Glomerular endothelial cell (primary cell): ENCODE measurements at places on chromosomes 6 and 20.

GRCh38 chr20:8032499-8032898 is 12.9 kb upstream of the TMX4 start:
- DNase-seq, result no peak

DNA sequence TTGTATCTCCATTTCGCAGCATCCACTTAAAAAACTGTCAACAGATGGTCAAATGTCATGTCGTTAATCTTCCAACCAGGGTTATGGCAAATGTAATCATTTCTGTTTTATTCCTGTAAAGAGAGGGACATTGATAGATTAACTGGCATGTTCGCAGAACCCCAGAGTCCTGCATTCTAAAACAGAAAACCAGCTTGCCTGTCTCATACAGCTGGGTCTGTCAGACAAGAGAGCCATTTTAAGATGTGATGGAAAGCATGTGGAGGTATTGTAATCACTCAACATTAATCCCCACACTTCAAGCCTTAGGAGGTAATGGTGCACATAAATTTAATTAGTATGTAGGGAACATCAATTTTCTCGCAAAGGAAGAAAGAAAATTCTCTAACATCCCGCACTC is 4.4 kb downstream of the SMLR1 start:
- DNase-seq, result no peak

DNA sequence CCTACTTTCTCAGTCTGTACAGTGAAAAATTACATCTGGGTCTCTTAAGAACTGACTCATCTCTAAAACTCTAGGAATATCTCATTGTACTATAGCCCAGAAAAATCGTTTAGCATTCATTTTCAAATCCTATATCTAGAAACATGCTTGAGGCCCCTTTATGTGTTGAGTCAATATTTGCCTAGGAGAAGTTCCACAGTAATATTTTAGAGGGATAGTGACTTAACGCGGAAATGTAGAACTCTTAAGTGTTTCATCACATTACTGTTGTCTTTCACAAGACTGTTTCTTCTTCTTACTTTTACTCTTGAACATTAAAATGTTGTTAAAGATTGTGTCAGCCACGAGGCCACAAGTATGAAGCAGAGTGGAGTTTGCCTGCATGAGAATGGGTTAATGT is 23.0 kb upstream of the MYLIP start:
- no peak for DNase-seq

DNA sequence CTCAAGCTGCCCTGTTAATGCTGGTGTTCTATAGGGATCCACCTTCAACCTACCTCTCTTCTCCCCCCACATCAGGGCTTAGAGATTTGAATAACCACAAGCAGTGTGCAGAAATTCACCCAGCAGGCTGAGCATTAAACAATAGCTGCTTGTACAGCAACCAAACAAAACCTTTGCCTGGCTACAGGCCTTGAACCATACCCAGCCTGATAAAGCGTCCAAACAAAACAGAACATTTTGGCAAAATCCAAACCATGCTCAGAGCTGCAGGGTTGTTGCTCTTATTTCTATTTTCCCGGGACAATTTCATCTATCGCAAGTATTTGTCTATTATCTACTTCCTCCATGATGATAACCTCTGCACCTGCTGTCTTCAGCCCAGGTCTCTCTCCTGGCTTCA is 142.3 kb downstream of the UNC5CL start:
- DNase-seq, result no peak

- DNase-seq, result no peak
Observed at GRCh38 chr20:19347943-19348456, 135.6 kb downstream of the SLC24A3 start.

GRCh38 chr6:130886966-130887365 is 59.8 kb downstream of the SMLR1 start:
- DNase-seq, result no peak

GRCh38 chr6:786946-787763 is 94.2 kb upstream of the EXOC2 start:
- no peak for DNase-seq

DNA sequence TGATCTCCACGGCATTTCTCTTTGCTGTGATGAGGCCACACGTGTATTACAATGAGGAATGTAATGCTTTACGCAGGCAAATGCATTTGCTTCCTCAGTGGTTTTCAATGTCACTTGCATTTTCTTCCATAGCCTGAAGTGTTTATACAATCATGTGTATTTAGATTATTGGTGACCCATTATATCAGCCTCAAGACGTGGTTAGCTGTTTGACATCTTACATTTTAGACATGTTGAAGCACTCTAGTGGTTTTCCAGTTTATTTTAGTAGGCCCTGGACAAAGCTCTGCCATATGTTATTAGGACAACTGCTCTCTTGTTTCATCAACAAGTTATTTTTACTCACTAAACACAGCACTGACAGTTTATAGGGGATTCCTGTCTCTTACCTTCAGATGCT is 200.4 kb downstream of the UTRN start:
- DNase-seq, result no peak

DNA sequence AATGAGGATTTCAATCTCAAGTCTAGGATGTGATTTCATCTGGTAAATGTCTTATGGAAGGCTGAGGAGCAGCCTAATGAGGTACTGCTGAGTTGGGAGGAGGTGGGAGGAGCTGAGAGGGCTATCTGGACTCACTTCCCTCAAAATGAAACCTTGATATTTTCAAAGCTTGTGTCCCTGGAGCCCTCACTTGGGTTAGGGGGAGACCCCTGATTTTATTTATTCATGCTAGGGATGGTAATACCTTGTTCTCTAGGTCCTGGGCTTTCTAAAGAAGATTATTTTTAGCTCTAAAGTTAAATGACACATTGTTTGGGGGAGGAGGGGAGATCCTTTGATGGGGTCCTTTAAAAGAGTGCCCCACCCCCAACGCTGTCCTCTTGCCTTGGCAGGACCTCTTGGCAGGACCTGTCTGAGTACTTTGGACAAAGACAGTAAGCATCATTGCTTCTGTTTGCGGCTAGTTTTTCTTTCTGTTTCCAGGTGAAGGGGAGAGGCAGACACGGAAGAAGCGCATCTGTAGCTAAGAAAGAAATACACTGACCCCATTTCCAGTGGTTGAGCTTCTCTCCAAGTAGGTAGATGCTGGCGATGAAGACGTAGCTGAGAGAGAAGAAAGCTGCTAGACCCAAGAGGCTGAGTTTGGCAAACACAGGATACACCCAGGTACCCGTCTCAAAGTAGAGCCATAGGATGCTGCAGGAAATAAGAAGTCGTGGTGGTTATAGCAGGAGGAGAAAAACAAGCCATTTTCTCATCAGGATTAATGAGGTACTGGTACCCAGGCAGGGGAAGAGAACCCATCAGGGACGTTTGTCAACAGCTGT is 55.6 kb downstream of the ADTRP start:
- no peak for DNase-seq

DNA sequence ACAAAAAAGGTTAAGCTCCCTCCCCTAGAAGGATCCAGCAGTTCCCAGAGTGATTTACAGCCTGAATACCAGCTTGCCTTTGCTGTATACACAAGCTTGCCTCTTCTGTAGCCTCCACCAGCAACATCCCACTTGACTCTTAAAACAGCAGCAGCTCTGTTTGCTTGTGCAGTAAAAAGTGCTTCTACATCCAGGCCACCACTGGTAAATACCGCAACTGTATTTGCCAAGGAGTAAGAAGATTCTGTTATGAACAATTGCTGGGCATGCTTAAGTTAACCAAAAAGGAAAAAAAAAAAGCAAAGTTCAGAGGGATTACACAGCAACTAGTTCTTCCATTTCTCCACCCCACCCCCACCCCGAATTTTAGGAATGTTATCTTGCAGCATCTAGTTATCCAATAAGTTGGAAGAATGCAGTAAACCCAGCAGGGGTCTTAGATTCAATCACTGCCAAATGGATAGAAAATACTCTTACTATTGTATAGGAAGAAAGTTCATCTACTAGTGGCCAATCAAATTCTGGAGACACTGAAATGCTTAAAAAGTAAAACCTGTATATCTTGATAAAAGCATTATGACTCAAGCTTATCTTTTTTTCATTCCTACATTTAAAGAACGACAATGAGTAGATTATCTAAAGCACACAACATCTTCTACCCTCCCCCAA is 4.8 kb downstream of the SALL4 start:
- DNase-seq, result no peak

GRCh38 chr20:6837730-6838129 is 70.2 kb downstream of the BMP2 start:
- DNase-seq, result no peak

DNA sequence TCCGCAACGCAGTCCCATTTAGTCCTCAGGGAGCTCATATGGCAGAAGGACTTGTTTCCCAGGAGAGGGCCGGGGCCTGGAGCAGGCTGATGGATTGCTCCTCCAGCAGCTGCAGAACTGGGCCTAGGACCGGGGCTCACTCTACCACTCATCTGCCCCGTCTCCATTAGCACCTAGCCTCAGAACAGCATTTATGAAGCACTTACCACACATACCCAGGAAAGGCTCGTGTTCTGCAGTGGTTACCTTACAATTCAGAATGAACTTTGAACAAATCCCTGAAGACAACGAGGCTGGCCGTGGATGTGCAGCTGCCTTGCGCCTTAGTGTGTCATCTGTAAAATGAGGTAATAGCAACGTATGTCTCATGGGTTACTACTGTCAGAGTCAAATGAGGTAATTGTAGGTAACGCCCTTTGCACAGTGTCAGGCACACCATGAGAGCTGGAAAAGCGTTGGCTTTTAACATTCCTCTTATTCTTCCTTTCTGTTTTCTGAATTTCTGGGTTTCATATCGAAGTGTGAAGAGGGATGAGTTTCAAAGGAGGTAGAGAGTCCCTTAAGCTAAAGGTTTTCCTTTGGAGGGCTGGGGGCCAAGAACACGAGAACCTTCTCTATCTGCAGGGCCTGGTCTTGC is 46.3 kb upstream of the CD93 start:
- no peak for DNase-seq

DNA sequence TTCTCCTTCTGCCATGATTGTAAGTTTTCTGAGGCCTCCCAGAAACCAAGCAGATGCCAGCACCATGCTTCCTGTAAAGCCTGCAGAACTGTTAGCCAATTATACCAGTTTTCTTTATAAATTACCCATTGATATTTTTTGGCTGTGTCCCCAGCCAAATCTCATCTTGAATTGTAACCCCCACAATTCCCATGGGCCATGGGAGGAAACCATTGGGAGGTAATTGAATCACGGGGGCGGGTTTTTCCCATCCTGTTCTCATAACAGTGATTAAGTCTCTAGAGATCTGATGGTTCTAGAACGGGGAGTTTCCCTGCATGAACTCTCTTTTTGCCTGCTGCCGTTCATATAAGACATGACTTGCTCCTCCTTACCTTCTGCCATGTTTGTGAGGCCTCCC is 788.5 kb downstream of the C6orf118 start:
- no peak for DNase-seq

- DNase-seq, result no peak
Observed at GRCh38 chr6:20313051-20313450, 88.6 kb upstream of the E2F3 start.

- no peak for DNase-seq
Observed at GRCh38 chr6:3651698-3652229, 99.7 kb downstream of the PXDC1 start.

DNA sequence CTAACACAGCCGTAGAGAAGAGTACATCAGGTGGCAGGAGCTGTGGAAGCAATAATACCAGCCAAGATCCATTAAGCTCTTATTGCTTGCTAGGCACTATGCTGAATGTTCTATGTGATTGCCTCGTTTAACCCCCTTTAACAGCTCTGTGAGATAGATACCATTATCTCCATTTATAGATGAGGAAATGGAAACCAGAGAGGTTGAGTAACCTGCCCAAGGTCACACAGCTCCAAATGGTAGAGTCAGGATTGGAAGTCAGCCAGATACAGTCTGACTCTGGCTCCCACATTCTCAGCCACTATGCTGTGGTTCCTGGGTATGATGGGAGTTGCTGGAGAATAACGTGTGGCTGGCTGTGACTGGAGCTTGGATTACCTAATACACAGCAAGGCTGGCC is 92.4 kb downstream of the DLGAP4 start:
- no peak for DNase-seq

GRCh38 chr20:13259921-13260320 is 38.8 kb downstream of the ISM1 start:
- DNase-seq, result no peak

DNA sequence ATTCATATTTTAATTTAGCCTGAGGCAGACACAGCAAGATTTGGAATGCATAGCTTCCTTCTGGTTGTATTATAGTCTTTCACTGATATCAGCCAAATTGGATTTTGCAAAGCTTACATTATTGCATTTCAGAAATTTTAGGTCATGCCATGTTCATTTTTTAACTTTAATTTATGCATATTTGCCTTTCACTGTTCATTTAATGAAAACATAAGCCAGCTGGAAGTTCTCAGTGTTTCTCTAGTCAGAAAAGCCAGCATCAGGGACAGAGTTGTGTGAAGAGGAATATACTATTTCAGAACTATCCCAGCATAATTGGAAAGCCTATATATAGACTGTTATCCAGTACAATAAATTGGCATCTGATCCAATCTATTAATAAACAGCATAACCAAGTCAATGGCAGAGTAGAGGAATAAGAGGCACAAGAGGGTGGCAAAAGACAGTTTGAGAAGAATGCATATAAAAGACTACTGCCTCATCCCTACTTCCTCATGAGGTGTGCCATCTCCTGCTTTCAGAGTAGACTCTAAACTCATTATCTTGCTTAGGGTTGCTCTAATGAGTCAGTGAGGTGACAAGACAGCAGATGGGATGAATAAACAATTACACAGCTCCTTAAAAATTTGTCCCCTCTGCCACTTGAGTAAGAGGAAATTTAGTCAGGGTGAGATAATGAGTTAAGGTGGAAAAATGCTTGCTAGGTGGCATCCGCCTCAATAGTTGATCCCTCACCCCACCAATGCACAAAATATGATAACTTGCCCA is 159.8 kb upstream of the HCRTR2 start:
- DNase-seq, result no peak

DNA sequence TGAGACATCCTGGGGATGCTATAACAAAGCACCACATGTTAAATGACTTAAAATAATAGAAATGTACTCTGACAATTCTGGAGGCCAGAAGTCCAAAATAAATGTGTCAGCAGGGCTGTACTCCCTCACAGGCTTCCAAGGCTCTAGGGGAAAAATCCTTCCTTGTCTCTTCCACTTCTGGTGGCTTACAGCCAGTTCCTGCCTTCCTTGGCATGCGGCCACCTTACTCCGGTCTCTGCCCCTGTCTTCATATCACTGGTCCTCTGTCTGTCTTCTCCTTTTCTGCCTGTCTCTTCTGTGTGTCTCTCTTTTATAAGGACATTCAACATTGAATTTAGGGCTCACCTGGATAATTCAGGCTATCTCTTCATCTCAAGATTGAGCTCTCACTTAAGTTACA is 155.3 kb upstream of the SYNCRIP start:
- DNase-seq, result no peak

GRCh38 chr6:80472271-80472670 is 365.8 kb downstream of the BCKDHB start:
- no peak for DNase-seq

GRCh38 chr20:14566505-14566904 is 229.1 kb upstream of the FLRT3 start:
- no peak for DNase-seq

DNA sequence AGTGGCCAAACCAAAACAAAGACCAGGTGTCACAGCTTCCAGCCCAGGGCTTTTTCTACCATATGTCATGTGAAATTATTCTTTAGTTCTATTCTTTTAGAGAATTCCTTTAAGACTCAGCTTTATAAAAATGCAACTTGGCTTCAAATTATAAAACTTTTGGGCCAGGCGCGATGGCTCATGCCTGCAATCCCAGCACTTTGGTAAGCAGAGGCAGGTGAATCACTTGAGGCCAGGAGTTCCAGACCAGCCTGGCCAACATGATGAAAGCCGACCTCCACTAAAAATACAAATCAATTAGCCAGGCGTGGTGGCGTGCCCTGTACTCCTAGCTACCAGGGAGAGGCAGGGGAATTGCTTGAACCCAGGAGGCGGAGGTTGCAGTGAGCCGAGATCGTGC is 210.3 kb upstream of the ARG1 start:
- DNase-seq, result no peak

GRCh38 chr6:34328969-34329368 is 63.5 kb downstream of the NUDT3 start:
- DNase-seq, result no peak
